ENCODE measurements at places on chromosomes 1 and 21.
A peak's percentile ranks its signal among the peaks of the same experiment; 100 is the strongest.

DNA sequence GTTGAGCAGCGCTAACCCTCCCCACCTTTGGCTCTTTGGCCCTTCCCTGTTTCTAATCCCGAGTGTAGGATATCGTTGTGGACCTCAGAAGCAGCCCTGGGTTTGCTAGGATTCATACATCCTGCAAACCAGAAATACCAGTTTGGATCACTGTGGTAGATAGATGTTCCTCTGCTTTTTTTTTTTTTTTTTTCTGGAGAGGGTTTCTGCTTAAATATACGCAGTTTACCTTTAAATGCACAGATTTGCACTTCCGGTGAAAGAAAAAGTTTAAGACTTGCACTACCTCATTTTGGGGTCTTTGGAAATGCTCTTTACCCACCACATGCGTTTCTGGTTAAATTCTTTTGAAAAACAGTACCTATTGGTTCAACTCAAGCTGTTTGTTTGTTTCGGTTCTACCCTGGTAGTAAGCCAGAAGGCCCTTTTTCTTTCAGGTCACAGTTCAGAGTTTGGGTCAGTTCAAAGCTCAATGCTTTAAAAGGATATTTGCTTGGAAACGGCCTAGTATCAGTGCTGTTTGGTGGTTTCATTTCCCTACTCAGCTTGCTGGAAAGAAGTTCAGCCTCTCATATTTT, 908 bp downstream of the DDI2 start:
- DNase-seq = peak; percentile 49

- peak; percentile 35 for DNase-seq
Observed at GRCh38 chr1:90721210-90722194, 4.4 kb upstream of the BARHL2 start.

GRCh38 chr1:233057836-233058235, 107.4 kb downstream of the NTPCR start:
- DNase-seq = no peak

DNA sequence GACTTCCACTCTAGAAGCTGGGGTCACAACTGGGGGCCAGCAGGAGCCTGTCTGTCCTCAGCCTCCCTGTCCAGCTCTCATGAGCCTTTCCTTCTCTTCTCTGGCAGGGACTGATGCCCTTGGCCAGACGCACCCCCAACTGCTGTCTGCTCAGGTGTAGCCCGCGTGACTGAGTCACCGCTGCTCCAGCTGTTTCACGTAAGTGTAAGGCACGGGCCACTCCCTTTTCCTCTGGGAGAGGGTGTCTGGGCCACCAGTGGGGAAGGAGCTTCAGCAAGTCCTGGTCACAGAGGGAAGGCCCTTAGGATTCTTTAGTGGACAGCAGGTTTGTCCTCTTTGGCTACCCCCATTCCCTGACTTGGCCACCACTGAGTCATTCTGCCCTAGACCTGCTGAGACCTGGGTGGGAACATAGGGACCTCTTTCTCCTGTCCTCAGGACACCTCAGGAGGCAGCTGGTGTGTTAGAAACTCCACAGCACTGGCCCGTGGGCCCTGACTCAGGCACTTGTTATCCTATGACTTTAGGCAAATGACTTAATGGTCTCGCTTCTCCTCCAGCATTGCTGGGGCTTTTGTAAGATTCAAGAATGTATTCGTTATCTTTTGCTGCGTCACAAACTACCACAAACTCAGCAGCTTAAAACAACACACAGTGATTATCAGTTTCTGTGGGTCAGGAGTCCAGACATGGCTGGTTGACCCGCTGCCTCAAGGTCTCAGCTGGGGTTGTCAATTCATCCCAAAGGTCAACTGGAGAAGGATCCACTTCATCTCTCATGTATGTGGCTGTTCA, 64.8 kb downstream of the FAM163A start:
- no peak for DNase-seq

DNA sequence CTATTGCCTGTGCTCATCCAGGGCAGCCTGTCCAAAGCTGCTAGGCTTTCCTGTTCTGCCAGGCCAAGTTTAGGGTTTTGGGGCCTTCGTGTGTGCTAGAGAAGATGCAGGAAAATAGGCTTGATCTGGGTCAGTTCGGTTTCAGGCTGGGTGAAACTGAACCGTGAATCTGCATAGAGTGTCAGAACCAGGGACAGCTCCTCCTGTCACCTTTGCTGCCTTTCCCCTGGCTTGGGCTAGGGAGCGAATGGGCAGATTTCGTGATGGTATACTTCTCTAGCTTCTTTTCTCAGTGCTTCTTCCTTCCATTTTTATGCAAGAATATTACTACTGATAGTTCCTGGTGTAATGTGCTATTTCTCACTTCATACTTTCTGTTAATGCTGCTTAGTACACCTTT, 6.0 kb upstream of the AGO1 start:
- no peak for DNase-seq

DNA sequence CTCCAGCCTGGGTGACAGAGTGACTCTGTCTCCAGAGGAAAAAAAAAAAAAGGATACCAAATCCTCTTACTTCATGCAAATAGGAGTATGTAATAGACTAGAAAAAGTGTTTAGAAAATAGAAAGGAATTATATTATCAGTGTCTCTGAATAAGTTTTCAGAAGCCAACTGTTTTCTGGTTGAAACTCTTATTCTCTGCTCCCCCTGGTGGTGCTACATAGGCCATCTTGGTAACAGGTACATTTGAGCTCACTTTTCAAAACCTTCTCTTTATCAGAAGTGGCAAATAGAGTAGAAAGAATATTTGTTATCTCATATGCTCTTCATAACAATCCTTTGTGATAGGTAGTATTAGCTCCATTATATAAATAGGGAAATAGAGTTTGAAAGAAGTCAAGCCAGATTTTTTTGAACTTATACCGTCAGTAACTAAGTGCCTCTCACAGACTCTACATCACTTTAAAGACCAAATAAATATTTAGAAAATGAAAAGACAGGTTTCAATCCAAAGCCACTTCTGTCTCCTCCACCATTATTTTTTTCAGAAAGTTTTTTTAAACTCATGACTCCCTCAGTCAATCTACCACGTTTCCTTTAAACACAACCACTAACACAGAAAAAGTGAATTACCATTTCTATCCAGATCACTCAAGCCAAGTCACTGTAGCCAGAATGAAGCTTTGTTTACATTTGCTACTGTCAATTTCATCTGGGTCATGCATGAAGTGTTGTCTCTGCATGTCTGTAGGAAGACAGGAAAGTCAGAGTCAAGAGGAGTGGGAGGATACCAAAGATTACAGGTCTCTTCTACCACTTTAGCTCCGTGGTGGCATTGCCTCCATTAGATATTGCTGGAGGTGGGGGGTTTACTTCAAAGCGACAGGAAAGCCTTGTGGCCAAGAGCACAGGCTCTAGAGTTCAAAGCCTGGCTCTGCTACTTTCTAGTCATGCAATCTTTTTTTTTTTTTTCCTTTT, 45.6 kb downstream of the IL23R start:
- DNase-seq = peak; percentile 25

DNA sequence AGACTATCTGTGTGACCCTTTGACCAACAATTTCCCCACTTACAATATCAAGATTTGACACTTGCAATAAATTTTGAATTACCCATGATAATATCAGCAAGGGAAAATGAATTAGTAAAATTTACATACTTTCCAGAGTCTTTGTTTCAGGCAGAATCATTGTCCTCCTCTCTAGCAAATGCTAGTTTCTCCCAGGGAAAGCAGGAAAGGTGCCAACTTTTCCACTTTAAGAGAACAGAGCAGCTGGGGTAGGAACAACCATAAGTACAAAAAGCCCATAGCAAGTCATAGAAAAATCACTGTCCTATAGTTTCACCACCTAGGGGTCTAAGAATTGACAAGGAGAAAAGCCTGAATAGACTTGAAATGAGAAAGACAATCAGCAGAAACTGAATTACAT, 67.1 kb upstream of the GUCA2B start:
- DNase-seq = no peak

- no peak for DNase-seq
Observed at GRCh38 chr1:85417017-85417416, 47.9 kb downstream of the DDAH1 start.

DNA sequence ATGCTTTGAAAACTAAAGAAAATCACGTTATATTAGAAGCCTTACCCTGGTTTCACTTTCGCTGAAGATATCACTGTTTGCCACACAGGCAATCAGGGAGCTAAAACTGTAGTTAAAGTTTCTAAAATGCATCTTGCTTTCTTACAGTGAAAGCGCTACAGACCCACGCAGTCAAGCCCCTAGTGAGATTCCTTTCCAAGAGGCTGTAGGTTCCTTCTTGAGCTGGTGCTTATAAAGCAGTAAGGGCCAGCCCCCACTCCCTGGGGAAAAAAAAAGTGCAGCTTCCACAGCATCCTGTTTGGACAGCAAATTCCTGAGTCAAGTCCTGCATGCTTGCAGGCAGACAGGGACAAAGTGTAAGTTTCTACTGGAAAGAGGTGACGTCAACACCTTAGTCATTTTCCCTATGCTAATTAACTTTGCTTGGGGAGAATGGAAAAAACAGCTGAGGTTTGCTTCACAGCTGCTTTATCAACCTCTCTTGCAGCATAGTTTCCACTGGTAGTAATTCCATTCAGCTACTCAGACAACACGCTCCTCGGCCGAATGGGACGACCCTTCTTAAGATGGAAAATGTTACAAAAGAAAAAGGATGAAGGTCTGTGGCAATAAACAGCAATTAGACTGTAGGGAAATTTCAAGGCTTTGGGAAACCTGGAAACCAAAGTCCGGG, 14.7 kb upstream of the KCNE1 start:
- no peak for DNase-seq

GRCh38 chr1:21278208-21278859, 11.9 kb downstream of the ECE1 start:
- no peak for DNase-seq

DNA sequence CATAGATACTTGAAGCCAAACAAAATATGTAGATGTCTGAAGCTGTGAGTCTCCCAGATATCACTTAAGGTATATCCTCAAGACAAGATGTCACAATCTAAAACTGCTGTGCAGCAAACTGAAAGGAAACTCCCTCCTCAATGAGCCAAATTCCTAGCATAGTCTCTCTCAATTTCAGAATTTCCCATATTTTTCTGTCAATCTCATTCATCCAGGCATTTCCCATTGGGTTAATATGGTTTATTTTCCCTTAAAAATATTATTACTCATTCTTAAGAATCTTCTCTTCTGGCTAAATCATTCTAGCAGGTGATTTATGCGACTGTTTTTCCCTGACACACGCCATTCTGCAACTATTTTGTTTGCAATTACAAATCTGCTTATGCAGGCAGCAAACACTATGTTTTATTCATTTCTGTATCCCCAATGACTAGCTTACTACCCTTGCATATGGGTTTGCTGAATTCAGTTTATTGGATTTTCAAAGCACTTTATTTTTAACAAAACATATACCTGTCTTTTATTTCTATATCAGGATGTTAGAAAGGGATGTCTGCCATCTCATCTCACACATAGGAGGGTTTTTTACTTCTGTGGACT, 69.9 kb downstream of the TNFSF4 start:
- no peak for DNase-seq

GRCh38 chr21:42194863-42195262, 24.1 kb upstream of the ABCG1 start:
- no peak for DNase-seq

GRCh38 chr1:224733027-224733911, 117.2 kb downstream of the CNIH3 start:
- DNase-seq = no peak

DNA sequence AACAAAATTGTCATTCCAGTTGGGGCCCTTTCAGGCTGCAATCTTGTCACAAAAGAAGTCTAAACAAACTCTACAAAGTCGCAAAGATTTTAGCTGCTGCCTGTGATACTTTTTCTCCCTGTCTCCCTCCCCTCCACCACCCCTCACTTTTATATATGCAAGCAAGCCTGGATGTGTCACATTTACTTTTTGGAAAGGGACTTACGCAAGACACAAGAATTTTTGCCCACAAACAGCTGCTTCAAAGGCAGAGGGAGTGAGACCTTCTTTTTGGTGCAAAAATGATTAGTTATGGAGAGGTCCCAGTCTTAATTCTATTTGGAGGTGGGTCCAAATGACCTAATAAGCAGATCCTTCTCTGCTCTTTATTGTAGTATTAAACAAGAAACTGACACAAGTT, 22.9 kb upstream of the RALGPS2 start:
- no peak for DNase-seq

Data from hematopoietic multipotent progenitor cell treated with erythropoietin and hydrocortisone succinate and interleukin-3 and kit ligand, for 15 days (in vitro differentiated cells).